ENCODE measurements at places on chromosomes 7 and 10.

DNA sequence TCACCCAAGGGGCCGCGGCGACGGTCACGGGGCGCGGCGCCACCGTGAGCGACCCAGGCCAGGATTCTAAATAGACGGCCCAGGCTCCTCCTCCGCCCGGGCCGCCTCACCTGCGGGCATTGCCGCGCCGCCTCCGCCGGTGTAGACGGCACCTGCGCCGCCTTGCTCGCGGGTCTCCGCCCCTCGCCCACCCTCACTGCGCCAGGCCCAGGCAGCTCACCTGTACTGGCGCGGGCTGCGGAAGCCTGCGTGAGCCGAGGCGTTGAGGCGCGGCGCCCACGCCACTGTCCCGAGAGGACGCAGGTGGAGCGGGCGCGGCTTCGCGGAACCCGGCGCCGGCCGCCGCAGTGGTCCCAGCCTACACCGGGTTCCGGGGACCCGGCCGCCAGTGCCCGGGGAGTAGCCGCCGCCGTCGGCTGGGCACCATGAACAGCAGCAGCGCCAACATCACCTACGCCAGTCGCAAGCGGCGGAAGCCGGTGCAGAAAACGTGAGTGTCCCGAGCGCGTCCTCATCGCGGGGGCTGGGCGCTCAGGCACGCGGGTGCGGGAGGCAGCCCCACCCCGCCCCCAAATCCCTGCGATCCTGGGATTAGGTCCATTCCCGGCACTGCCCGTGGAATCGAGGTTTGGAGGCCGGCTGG, 509 bp downstream of the AHR start:
- peak; percentile 74 for DNase-seq

GRCh38 chr10:34078745-34079470, 736.2 kb downstream of the PARD3 start:
- DNase-seq, result no peak

DNA sequence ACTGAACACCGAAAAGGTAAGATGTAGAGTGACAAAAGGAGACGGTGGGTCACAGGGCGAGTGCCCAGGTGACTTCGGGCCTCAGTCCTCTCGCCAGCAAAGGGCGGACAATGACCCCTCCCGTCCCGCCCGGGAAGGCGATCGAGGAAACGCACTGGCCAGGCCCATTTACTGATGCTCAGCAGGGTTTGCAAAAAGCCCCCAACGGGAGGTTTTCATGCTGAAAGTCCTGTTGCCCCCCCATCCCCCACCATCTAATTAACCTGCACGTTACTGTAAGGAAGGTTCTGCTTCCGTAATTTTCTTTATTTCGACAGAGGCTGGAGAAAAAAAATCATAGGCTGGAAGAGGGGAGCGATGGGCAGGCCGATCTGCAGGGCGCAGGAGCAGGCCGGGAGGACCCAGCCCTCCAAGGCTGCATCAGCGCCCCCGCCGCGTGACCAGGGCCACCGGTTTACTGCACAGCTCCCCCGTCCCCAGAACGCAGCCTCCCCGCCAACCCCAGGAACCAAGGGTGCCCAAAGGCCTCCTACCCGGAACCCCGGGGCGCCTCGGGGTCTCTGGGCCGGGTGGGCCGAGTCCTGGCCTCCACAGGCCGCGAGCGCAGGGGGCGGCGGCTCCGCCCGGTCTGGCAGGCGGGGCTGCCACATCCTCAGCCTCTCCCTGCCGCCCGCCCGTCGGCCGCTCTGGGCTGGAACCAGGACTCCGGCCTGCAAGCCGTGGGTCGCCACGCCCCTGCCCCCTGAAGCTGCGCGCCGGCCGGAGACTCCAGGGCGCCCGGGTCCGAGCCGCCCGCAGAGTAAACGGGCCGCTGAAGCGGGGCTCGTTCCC, 613 bp downstream of the OAT start:
- DNase-seq, result peak; percentile 56

DNA sequence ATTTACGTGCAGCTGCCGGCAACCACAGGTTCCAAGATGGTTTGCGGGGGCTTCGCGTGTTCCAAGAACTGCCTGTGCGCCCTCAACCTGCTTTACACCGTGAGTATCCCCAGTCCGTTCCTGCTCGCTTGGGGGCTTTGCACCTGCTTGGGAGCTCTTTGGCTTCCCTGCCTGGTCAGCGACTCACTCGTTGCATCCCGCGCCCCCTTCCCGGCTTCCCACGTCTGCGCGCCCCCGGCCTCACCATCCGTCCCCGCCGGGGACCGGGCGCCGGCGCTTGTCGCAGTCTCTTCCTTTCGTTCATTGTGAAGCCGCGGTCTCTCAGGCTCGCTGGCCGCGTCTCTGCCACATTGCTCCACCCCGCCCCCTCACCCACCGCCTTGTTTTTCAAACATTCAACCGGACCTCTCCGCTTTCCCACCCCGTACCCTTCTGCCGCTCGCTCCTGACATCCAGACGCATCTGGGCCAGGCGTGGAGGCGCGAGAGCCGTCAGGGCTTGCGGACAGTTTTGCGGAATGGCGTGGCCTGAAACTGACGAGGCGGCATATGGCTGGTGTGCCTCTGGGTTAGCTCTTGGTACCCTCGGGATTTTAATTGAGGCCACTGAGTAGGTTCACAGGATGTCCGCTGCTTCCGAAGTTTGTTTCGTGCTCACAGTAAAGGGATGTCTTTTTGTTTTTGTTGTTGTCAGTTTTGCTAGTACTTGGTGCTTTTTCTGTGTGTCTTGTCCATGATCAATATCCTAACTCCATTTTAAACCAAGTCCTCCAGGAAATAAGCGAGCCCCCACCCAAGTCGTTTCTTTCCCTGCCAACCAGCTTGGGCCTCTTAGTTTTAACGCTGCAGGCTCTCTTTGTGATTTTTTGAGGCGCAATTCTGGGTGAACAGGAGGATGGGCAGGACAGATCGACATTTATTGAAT, 639 bp downstream of the TSPAN13 start:
- no peak for DNase-seq

DNA sequence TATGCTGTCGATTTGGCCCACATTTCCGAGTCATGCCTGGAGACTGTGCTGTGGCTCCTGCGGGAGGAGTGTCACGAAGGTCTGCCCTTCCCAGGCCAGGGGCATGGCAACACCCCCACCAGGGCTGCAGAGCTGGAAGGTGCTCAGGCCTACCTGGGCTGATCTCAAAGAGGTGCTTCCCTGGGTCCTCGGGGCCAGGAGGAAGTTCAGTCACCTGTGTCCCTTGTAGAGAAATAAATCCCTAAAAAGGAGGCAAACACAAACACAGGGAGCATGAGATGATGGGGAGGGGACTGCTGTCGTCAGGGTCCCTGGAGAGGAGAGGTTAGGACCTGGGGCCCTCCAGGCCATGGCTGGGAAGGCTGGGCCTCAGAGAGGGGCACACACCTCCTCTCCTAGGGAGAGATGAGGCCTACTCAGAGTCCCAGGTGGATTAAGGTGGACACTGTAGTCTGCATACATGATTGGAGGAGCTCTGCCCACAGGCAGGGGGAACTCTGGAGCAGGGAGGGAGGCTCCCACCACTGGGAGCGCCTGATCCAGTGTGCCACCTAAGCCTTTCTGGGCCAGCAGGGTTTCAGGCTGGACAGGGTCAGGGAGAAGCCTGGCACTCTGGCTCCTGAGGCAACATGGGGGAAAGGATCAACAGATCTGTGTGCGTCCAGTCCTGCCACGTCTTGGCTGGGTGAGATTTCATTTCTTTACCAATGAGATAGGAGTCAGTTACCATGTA, 49.4 kb downstream of the ARHGAP22 start:
- DNase-seq, result no peak

GRCh38 chr7:95999481-95999880, 227.1 kb downstream of the DYNC1I1 start:
- no peak for DNase-seq

GRCh38 chr7:51026341-51026740, 243.6 kb upstream of the GRB10 start:
- no peak for DNase-seq

DNA sequence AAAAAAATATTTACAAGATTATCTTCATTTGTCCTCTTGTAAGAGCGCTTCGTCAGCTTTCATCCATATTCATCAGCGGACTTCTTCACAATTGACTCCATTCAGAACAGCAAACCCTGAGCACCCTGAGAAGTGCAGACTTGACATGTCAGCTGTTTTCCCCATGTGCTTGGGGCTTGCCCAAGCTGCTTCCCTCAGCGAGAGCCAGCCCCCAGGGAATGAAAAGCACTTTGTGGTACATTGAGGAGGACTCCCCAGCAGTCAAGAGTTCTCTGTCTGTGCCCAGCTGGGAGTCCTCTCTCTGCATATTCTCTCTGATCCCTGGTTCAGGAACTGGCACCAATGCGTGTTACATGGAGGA, 22.7 kb downstream of the HKDC1 start:
- no peak for DNase-seq

DNA sequence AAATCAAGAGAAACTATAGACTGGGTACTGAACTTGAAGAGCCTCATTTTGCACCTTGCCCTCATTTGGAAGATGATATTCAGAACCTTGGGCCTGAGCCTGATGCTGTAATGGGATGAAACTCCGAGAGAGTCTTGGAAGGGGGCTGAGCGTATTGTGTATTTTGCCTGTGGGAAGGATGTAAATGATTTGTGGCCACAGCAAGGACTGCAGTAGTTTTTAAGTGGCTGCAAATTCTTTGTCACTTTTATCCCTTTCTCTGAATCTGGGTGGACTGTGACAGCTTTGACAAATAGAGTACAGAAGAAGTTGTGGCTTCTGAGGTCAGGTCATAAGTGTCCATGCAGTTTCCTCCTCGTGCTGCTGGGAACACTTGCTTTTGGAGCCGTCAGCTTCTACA, 221.2 kb downstream of the ADRA2A start:
- DNase-seq, result no peak

DNA sequence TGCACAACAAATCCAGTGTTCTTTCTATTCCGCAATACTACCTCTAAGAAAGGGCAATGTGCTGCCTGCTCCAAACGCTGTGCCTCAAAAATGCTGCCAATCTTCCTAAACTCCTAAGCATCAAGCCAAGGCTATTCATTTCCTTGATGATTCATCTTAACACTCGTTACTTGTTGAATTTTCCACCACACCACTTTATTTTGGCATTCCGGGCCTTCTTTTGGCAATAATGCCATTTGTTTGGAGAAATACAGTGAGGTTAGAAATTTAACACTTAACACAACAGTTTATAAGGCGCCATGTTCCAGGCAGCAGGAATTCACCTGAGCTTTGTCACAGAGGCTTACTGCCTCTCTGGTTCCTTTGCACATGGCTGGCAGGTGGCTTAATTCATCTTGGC, 82.6 kb upstream of the ABCB5 start:
- DNase-seq, result no peak

DNA sequence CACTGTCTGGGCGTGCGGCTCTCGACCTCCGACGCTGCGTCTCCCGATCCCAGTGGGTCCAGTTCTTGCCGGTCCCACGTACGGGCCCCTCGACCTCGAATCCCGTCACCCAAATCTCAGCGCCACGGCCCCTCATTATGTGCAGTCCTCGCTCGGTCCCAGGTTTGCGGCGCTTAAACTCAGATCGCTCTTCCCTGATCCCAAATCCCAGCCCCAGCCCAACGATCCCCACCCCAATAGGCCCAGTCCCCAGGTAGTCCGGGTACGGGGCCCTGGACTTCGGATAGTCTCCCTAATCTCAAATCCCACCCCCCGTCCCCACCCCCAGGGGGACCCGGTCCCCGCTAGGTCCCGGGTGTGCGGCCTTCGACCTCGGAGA, 666 bp downstream of the HNRNPF start:
- DNase-seq, result no peak

- DNase-seq, result no peak
Measured at GRCh38 chr10:129498680-129499079, 31.6 kb downstream of the MGMT start.

GRCh38 chr7:107007007-107007891, 37.3 kb upstream of the PRKAR2B start:
- DNase-seq, result no peak

DNA sequence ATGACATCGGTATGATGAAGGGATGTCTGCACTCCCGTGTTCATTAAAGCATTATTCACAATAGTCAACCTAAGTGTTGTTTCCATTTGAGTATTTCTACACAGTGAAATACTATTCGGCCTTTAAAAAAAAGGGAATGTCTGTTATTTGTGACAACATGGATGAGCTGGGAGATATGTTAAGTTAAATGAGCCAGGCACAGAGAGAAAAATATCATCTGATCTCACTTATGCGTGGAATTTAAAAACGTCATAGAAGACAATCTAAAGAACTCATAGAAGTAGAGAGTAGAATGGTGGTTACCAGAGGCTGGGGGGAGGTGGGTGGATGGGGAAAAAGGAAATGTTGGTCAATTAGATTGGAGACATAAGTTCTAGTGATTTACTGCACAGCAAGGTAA, 753.3 kb downstream of the GRM8 start:
- no peak for DNase-seq

- peak; percentile 87 for DNase-seq
Measured at GRCh38 chr10:98446661-98447221, at the start of gene HPS1. HPS1 (minus strand) TSS chr10:98446935; CDS start chr10:98443240, 3,695 bp downstream.

DNA sequence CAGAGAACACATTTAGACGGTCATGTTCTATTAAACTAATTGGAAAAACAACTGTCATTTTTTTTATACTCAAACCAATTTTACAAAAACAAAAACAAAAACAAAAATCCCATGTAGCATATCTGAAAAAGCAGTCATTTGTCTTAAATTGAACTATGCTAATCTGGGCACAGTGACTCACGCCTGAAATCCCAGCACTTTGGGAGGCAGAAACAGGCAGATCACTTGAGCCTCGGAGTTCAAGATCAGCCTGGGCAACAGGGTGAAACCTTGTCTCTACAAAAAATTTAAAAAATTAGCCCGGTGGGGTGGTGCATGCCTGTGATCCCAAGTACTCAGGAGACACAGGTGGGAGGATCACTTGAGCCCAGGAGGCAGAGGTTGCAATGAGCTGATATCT, 253.4 kb downstream of the DOCK4 start:
- DNase-seq, result no peak

GRCh38 chr10:95404864-95405263, 114.1 kb upstream of the PDLIM1 start:
- no peak for DNase-seq

GRCh38 chr10:75782463-75783248, 351.2 kb downstream of the LRMDA start:
- DNase-seq, result no peak

GRCh38 chr10:14995964-14996565, 36.9 kb downstream of the MEIG1 start:
- DNase-seq, result no peak

GRCh38 chr10:5828725-5829124, 15.5 kb upstream of the GDI2 start:
- no peak for DNase-seq

- no peak for DNase-seq
Measured at GRCh38 chr10:80599424-80599847, 61.7 kb downstream of the SH2D4B start.

Measured in memory B cell (primary cell).